ENCODE measurements at places on chromosomes 6 and 20. TPM values are rescaled to one million over a fixed set of nuclear protein-coding genes. Genes with fewer than 3 reads are reported as not detected.

DNA sequence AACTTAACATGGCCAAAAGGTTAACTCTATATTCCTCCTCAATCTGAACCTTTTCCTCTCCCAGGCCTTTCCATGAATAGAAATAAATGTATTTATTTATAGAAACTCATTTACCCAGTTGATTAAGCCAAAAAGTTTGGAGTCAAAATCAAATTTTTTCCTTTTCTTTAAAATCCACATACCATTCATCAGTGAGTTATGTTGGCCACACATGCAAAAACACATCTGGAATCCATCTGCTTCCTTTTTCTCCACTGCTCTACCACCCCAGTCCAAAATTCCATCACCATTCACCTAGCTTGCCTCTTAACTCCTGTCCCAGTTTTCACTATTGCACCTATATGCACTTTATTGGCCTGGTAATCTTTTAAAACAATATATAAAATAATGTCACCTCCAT, 62.4 kb upstream of the TMEM200A start:
- DNase-seq = no peak

DNA sequence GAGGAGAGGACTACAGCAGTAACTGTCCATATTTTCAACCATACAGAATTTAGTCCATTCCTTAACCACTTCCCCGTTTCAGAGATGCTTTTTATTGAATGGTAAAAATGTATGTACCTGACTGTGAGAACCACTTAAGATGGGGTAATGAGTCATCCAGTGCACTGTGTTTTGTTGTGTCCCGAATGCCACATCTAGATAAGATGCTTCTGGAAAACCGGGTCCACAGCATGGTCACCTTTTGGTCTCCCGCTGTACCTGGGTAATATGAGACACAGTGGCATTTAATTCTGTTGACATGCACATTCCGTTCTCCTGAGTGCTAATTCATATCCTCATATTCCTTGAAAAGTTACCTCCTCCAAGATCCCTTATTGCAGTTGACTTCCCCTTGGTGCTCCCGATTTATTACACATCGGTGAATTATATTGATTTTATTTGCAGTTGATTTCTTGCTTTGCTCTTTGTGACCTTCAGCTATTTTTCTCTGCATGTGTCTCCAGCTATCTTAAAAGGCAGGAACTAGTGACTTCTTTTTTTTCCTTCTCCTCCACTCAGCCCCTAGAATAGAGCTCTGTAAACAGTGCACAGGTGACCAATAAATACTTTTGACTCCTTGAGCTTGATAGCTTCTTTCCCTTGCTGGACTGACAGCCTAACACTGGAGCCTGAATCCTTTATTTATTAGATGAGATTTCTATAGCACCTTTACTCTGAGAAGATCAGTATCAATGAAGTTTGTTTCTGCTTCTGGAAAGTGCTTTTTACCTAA, 314.6 kb downstream of the ZFAND3 start:
- DNase-seq = no peak

RBM24 gene
- total RNA-seq = not detected

HLA-DQA2 gene
- not detected for total RNA-seq

SIRPB1 gene
- 4.7 TPM for total RNA-seq

DNA sequence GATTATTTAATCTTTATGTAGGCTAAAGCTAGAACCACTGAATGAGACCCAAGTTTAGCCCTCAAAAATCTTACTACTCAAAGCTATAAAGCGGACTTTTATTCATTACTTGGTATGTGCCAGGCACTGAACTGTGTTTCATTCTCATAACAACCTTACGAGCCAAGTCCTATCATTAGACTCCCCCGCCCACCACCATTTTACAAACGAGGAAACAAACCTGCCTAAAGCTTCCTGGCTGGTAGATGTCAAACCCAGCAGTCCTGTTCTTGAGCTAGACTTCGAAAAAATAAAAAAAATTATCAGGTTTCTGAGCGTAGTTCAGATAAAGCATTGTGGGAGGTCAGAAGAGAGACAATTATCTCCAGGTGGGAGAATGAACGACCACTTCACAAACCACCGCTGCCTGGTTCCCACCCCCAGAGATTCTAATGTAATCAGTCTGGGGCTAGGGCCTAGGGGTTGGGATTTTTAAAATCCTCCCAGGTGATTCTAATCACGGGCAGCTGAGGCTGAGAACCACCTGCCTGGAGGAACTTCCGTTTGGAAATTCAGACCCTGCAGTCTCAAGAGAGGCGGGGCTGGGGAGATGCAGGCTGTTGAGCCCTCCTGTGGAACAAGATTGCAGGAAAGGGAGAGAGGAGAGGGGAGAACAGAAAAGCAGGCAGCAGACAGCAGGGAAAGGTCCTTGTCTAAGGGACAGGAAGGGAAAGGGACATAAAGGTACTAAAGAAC, 8.6 kb downstream of the ADTRP start:
- no peak for DNase-seq

C6orf118 gene
- total RNA-seq = not detected
